DND-41 (cell line): ENCODE measurements at places on chromosomes 7 and 10.

- peaks cover 15% of the 10 kb centered on the region for H3K27me3 ChIP-seq
- H3K36me3 ChIP-seq = no peaks in the 10 kb centered on the region
- no peaks in the 10 kb centered on the region for H3K4me1 ChIP-seq
- no peak overlapping the region for H3K27ac ChIP-seq
- DNase-seq = no peak
Measured at GRCh38 chr7:3896169-3896765, 595.2 kb downstream of the SDK1 start.

DNA sequence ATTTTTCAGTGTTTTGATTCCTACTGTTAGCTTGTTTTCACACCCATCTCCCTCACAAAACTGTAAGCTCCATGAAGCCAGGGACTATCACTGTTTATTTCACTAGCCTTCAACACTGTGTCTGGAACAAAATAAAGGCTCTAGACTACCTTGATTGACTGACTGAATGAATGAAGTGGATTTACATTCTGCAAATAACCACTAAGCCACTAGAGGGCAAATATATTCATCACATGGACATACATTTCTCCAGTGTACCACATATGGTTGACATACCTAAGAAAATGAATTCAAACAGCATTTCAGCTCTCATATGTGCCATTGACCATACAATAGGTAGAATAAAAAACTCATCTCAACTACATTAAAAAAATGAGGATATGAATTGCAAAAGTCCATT, 185.9 kb downstream of the RAB11FIP2 start:
- H3K27ac ChIP-seq = no peak overlapping the region
- peaks cover 4% of the 10 kb centered on the region for H3K27me3 ChIP-seq
- DNase-seq = no peak
- H3K4me1 ChIP-seq = no peaks in the 10 kb centered on the region

- no peaks in the 10 kb centered on the region for H3K36me3 ChIP-seq
- DNase-seq = no peak
- H3K27me3 ChIP-seq = no peaks in the 10 kb centered on the region
- H3K4me3 ChIP-seq = no peak overlapping the region
- H3K4me1 ChIP-seq = no peaks in the 10 kb centered on the region
- H3K27ac ChIP-seq = no peak overlapping the region
Measured at GRCh38 chr10:33241351-33241750, 93.1 kb downstream of the NRP1 start.

- H3K27ac ChIP-seq = no peak overlapping the region
- H3K4me1 ChIP-seq = no peaks in the 10 kb centered on the region
- H3K4me3 ChIP-seq = no peak overlapping the region
- DNase-seq = no peak
Measured at GRCh38 chr7:158272509-158273137, 315.0 kb downstream of the PTPRN2 start.

GRCh38 chr10:86037096-86037495, 329.5 kb downstream of the GRID1 start:
- H3K27ac ChIP-seq = no peak overlapping the region
- H3K4me3 ChIP-seq = no peak overlapping the region
- no peaks in the 10 kb centered on the region for H3K36me3 ChIP-seq
- no peaks in the 10 kb centered on the region for H3K27me3 ChIP-seq
- 0 out of 2 replicates have a peak, but pooled peaks cover 3% of the 10 kb centered on the region for H3K4me1 ChIP-seq

DNA sequence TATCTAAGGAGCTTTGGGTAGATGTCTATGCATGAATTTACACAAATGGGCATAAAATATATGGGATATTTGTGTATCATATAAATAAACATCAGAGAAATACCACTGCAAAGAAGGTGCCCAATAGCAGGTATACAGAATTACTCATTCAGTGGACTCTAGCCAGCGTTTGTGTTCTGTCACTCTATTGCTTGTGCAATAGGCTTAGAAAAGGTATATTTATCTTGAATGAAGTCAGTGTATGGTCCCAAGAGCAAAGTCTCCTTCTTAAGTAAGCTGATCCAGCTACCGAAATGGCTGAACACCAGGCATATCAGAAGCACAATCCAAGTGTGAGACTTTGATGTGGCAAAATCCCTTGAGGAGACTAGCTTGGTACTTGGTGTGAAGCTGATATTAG, 1058.4 kb downstream of the SORCS1 start:
- no peak overlapping the region for H3K27ac ChIP-seq
- H3K4me1 ChIP-seq = no peaks in the 10 kb centered on the region
- no peaks in the 10 kb centered on the region for H3K36me3 ChIP-seq

GRCh38 chr10:120802935-120803334, 48.2 kb upstream of the WDR11 start:
- no peaks in the 10 kb centered on the region for H3K27me3 ChIP-seq
- no peak overlapping the region for H3K27ac ChIP-seq
- DNase-seq = no peak
- no peaks in the 10 kb centered on the region for H3K36me3 ChIP-seq
- no peaks in the 10 kb centered on the region for H3K4me1 ChIP-seq

DNA sequence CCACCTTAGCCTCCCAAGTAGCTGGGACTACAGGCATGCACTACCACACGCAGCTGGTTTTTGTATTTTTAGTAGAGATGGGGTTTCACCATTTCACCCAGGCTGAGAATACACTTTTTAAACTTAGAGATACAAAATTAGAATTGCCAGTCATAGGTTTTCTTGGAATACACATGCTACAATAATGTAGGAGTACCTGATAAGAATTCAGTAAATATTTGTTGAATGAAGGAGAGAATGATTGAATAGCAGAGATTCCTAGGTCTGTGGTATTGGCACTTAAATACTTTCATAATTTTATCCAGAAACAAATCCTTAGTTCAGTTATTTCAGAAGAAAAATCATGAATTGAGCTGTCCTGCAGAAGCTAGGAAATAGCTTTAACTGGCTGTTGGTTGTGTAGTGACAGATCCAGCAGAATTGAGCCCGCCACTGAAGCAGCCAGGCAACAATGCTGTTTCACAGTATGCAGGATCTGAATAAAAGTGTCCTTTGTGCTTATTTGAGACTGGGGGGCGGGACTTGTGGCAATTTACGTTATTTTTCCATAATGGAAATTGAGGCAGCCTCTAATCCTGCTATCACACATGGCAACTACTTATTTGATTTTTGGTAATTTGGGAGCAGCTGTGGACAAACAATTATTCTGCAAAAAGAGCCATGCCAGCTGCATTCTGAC, 31.5 kb downstream of the NRF1 start:
- no peak for DNase-seq
- H3K27ac ChIP-seq = no peak overlapping the region

GRCh38 chr10:26437637-26438461, at the start of gene APBB1IP:
APBB1IP (plus strand) TSS chr10:26438341; CDS start chr10:26492327, 53,986 bp downstream.
- no peaks in the 10 kb centered on the region for H3K27me3 ChIP-seq
- peak; percentile 79 for DNase-seq
- peak within 1 kb of the TSS; percentile 94 for H3K27ac ChIP-seq

DNA sequence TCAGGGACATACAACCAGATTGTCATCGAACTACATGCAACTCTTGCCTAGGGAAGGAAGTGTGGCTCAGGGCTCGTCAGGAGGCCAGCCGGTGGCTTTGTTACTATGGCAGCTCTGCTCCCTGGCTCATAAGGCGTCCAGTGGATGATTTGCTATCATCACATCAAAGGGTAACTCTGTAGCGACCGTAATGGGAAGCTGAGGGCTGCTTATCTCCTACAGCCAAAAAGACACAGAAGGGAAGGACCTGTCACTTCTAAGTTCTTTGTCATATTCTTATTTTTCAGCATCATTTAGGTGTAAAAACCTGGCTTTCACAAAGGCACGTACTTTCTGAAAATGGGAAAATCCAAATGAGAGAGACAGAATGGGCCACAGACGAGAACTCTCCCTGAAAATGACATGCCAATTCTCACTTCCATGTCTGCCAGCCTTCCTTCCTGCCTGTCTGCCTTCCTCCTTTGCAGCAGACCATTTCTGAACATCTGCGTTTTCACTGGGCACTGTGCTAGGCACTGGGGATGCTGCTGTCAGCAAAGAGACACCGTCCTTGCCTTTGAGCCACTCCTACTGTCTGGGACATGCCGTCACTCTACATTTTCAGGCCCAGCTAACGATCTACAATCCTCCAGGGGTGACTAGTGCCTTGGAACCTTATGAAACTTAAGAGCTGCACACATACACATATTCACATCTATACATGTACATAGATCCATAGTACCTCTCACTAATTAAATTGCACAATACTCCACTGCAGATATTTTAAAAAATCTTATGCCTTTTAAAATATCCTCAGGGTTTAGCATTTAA, 26.9 kb downstream of the ENKUR start:
- no peak for DNase-seq
- H3K27me3 ChIP-seq = no peaks in the 10 kb centered on the region
- H3K4me1 ChIP-seq = no peaks in the 10 kb centered on the region

DNA sequence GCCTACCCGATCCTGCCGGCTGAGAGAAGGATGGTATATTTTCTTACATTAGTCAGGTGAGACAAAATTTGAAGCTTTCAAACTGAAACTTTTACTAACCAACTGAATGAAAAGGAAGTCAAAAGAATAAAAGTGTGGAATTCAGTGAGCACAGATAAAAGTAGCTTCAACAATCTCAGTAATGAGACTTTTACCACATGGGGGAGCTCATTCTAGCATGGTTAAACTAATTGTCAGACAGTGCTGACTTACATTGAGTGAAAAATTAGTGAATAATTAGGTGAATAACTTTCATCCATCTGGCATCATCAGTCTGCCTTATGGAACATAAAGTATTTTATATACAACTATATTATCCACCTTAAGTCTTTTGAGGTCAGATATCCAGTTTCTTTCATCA, 8.4 kb downstream of the FAM237B start:
- no peaks in the 10 kb centered on the region for H3K4me1 ChIP-seq
- no peaks in the 10 kb centered on the region for H3K27me3 ChIP-seq
- no peaks in the 10 kb centered on the region for H3K36me3 ChIP-seq
- H3K4me3 ChIP-seq = no peak overlapping the region

- no peaks in the 10 kb centered on the region for H3K4me1 ChIP-seq
- no peak for DNase-seq
- no peaks in the 10 kb centered on the region for H3K27me3 ChIP-seq
- H3K27ac ChIP-seq = no peak overlapping the region
Measured at GRCh38 chr10:64682043-64682442, 1160.8 kb downstream of the REEP3 start.

GRCh38 chr10:79003183-79004100, 65.3 kb upstream of the ZMIZ1 start:
- H3K36me3 ChIP-seq = no peaks in the 10 kb centered on the region
- H3K27ac ChIP-seq = no peak overlapping the region
- H3K27me3 ChIP-seq = no peaks in the 10 kb centered on the region
- no peak overlapping the region for H3K4me3 ChIP-seq
- no peak for DNase-seq

DNA sequence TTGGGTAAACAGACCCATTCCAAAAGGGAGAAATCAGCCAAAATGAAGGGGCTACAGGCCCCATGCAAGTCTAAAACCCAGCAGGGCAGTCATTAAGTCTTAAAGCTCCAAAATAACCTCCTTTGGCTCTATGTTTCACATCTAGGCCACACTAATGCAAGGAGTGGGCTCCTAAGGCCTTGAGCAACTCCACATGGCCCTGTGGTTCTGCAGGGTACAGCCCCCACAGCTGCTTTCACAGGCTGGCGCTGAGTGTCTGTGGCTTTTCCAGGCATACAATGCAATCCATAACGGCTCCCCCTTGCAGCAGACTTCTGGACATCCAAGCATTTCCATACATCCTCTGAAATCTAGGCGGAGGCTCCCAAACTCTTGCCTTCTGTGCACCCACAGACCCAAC, 9.0 kb downstream of the TMEM243 start:
- H3K36me3 ChIP-seq = peaks cover 38% of the 10 kb centered on the region
- no peak overlapping the region for H3K4me3 ChIP-seq
- H3K4me1 ChIP-seq = peaks cover 28% of the 10 kb centered on the region
- H3K27me3 ChIP-seq = no peaks in the 10 kb centered on the region

DNA sequence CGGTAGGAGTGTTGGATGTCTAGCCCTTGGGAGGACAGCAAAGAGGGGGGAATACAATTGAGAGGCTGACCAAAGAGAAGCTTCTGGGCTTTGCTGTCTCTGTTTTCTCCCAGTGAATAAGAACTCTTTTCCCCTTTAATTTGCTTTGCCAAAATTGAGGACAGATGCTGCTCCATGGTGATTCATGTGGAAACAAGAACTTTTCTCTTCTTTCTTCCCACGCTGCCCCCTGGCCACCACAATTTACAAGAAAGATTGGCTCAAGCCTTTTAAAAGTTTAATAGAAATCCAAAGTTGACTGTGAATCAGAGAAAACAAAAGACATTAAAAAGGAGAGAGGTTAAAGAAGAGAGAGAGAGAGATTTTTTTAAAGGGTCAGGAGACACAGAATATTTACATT, 49.0 kb downstream of the PRR15 start:
- no peak overlapping the region for H3K27ac ChIP-seq
- H3K27me3 ChIP-seq = no peaks in the 10 kb centered on the region
- no peaks in the 10 kb centered on the region for H3K36me3 ChIP-seq
- no peak overlapping the region for H3K4me3 ChIP-seq

DNA sequence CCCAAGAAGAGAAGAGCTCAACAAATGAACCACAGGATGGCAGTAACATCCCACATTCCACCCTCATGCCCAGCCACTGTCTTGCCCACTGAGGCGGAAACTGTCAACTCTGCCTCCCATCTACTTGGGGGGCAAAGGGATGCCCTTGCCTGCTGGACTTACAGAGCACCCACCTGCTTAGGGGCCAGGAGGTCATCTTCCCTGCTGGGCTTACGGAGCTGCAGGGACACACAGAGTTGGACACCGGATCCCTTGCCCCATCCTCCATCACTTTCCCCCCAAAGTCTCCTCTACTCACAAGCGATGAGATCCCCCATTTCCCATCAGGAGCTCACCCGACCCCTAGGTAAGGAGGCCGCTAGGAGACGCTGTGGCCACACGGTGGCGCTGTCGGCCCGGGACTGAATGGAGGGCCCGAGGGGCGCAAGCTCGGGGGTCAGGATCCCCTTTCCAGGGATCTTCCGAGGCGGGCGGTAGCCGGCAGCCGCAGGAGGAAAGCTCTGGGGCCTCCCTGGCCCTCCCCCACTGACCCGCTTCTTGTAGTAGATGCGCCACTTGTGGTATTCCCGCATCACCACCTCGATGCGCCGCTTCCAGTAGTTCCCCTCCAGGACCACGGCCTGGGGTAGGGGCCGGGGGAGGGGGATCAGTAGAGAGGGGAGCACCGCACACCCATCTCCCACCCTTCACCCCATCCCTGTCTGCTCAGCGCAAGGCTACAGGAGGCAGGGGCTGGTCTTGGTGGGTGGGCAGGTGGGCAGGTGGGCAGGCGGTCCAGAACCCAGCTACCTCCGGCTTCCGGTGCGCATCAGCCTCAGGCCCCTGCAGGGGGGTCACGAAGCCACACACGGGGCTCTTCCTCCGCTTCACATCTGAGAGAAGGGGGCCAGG, 17.3 kb downstream of the MLXIPL start:
- H3K27me3 ChIP-seq = no peaks in the 10 kb centered on the region
- no peaks in the 10 kb centered on the region for H3K36me3 ChIP-seq
- H3K4me1 ChIP-seq = 0 out of 2 replicates have a peak, but pooled peaks cover 5% of the 10 kb centered on the region
- DNase-seq = peak; percentile 64
- no peak overlapping the region for H3K27ac ChIP-seq

GRCh38 chr10:67288688-67289410, 363.0 kb downstream of the LRRTM3 start:
- H3K27ac ChIP-seq = no peak overlapping the region
- H3K4me1 ChIP-seq = no peaks in the 10 kb centered on the region
- H3K4me3 ChIP-seq = no peak overlapping the region
- DNase-seq = no peak
